ENCODE measurements at places on chromosomes 1 and 21.

- H3K36me3 ChIP-seq: no peaks in the 10 kb centered on the region
- H3K27me3 ChIP-seq: no peaks in the 10 kb centered on the region
- H3K4me3 ChIP-seq: no peak overlapping the region
- H3K27ac ChIP-seq: no peak overlapping the region
- no peak for DNase-seq
Measured at GRCh38 chr1:186735463-186735862, 55.2 kb upstream of the PTGS2 start.

DNA sequence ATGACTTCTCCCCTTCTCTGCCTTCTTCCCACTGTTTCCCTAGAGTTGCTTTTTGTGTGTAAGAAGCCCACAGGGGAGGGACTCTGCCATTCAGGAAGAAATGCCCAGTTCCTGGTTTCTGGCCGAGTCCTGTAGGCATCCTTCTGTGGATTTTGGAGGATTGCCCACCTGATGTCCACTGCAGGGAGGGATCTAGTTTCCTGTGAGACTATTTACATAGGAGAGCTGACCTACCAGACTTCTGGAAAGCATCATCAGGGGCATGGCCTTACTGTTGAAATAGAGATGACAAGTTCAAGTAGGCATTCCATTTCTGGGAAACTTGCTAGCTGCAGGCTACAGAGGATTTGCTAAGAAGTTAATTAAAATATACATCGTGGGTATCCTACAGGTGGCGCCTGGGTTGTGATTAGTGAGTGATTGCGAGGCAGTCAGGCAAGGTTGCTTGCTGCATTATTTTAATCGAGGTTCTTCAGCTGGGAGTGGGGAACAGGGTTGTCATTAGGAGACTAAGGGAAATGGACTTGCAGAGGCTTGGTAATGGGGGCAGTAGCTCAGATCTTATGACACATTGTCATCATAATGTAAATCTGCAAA lies 148.7 kb downstream of the HHAT start:
- no peaks in the 10 kb centered on the region for H3K27me3 ChIP-seq
- no peak overlapping the region for H3K4me3 ChIP-seq
- H3K36me3 ChIP-seq: no peaks in the 10 kb centered on the region

- no peak overlapping the region for H3K27ac ChIP-seq
- peaks cover 25% of the 10 kb centered on the region for H3K4me1 ChIP-seq
- H3K27me3 ChIP-seq: no peaks in the 10 kb centered on the region
Measured at GRCh38 chr1:87146986-87147385, 181.7 kb upstream of the LMO4 start.

DNA sequence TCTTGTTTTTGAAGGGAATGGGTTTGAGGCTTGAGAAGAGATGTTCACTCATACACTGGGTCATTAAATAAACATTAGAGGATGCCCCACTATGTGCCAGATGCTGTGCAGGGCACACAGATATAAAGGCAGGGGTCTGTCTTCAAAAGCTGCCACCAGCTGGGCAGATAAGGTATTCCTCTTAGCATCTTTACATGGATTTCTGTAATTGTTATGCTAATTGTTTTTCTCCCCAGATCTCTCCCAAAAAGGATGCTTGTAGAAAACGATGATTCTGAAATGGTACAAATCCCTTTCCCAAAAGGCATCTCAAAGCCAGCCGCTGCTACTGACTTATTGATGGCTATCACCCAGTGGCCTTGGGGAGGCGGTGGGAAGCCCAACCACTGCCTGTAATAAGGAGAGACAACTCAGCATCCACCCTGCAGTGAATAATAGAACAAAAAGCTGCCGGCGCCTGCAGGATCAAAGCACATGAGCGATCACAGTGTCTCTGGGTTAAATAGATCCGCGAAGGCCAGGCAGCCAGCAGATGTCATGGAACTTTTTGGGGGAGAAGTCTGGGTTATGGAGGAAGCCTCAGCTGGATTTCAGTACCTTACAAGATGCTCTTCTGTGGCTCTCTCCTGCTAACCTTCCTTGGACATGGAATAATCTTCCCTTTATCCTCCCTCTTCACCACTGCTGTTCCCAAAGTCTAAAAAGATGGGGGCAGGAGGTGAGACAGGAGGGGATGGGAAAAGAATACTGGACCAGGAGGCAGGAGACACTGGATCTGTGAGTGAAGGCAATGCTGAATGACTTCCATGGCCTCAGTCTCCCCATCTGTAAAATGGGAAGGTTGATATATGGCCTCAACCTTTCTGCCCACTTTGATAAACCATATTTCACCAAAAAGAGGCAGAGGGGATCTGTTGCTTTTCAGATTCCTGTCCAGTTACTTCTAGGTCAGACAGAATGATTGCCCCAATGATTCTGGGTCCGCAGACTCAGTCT lies 54.8 kb upstream of the CD34 start:
- DNase-seq: no peak
- peaks cover 31% of the 10 kb centered on the region for H3K4me1 ChIP-seq
- no peak overlapping the region for H3K27ac ChIP-seq

GRCh38 chr1:237838904-237839534 lies 51.7 kb downstream of the ZP4 start:
- H3K27me3 ChIP-seq: no peaks in the 10 kb centered on the region
- no peaks in the 10 kb centered on the region for H3K4me1 ChIP-seq
- H3K36me3 ChIP-seq: no peaks in the 10 kb centered on the region
- H3K27ac ChIP-seq: no peak overlapping the region
- no peak overlapping the region for H3K4me3 ChIP-seq
- no peak for DNase-seq

- no peaks in the 10 kb centered on the region for H3K27me3 ChIP-seq
- H3K36me3 ChIP-seq: no peaks in the 10 kb centered on the region
- H3K27ac ChIP-seq: no peak overlapping the region
- DNase-seq: peak; percentile 29
- no peak overlapping the region for H3K4me3 ChIP-seq
Measured at GRCh38 chr1:60413091-60413490, 339.5 kb upstream of the C1orf87 start.

- no peak overlapping the region for H3K27ac ChIP-seq
- no peak overlapping the region for H3K4me3 ChIP-seq
- H3K36me3 ChIP-seq: no peaks in the 10 kb centered on the region
- no peaks in the 10 kb centered on the region for H3K27me3 ChIP-seq
Measured at GRCh38 chr1:208855403-208855802, 611.2 kb upstream of the PLXNA2 start.

- no peak overlapping the region for H3K4me3 ChIP-seq
- H3K4me1 ChIP-seq: peaks cover 3% of the 10 kb centered on the region
- H3K36me3 ChIP-seq: no peaks in the 10 kb centered on the region
- H3K27ac ChIP-seq: no peak overlapping the region
- H3K27me3 ChIP-seq: peaks cover 3% of the 10 kb centered on the region
Measured at GRCh38 chr1:65141394-65141793, 6.6 kb upstream of the AK4 start.

DNA sequence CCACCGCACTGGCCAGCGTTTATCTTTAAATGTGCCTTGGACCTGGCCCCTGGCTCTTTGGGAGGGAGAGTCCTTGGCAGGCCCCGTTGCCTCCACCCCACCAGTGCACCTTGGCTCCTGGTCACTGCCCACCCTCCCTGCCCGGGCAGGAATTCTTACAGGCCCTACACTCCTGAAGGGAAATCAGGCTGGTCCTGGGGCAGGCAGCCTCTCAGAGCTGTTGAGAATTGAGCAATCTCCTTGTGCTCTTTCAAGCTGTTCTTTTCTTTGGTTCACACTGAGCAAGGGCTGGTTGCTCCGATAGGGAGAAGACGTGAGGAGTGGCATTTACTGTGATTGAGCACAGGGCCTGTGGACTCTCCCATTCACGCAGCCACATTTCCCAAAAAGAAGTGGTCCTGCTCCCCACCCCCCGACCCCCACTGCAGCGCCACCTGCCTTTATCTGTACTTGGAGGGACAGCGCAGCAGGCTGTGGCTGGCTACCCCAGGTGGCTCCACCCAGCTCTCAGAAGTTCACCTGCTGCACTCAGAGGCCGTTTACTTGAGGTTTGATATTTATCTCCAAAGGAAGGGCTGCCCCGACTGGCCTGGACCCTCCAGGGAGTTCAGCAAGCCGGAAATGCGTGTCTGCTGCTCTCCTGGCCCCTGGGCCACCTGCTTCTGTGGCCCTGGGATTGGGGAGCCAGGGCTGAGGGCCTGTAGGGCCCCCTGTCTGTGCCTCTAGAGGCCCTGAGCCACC lies 47.8 kb downstream of the SKI start:
- H3K27ac ChIP-seq: peak overlapping the region; percentile 66
- DNase-seq: no peak
- peaks cover 7% of the 10 kb centered on the region for H3K36me3 ChIP-seq
- H3K4me1 ChIP-seq: peaks cover 88% of the 10 kb centered on the region
